LNCaP clone FGC (cell line): ENCODE measurements at places on chromosomes 2 and 18.

- DNase-seq, result no peak
These were observed 497.9 kb upstream of the FANCL start for GRCh38 chr2:58739033-58739432.

DNA sequence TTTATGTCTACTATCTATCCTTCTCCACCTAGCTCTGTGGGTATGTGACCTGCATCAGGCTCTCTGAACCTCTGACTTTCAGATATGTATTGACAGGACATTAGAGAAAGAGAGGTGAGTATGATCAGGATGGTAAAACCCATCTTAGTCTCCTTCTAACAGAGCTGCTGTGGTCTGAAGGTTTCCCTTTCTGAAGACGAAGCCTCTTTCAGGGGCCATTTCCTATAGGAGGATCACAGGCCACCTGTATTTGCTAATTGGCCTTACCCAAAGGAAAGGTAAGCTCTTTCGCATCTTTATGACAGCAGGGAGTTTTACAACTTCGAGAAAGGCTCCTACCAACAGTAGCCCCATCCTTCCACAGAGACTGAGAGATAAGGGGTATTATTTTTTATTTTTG, 442.9 kb downstream of the KCNJ3 start:
- DNase-seq, result no peak

GRCh38 chr2:230821991-230822520, 42.7 kb upstream of the ITM2C start:
- DNase-seq, result no peak

DNA sequence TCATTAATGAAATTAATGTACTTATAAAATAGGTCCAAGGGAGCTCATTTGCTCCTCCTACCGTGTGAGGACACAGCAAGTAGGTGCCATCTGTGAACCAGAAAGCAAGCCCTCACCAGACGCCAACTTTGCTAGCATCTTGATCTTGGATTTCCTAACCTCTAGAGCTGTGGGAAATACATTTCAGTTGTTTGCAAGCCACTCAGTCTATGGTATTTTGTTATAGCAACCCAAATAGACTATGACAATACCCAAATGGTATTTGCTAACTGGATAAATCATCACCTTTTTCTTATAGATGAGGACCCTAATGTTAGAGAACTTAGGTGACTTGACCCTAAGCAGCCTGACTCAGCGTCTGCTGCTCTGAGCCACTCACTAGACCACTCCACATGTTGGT, 379.6 kb downstream of the HRH4 start:
- DNase-seq, result no peak

- DNase-seq, result no peak
These were observed 22.6 kb upstream of the ITGB6 start for GRCh38 chr2:160222546-160223283.

GRCh38 chr18:58468191-58468590, 160.7 kb downstream of the ALPK2 start:
- no peak for DNase-seq
